ENCODE measurements at places on chromosomes 3 and 15.
A peak's percentile ranks its signal among the peaks of the same experiment; 100 is the strongest.

DNA sequence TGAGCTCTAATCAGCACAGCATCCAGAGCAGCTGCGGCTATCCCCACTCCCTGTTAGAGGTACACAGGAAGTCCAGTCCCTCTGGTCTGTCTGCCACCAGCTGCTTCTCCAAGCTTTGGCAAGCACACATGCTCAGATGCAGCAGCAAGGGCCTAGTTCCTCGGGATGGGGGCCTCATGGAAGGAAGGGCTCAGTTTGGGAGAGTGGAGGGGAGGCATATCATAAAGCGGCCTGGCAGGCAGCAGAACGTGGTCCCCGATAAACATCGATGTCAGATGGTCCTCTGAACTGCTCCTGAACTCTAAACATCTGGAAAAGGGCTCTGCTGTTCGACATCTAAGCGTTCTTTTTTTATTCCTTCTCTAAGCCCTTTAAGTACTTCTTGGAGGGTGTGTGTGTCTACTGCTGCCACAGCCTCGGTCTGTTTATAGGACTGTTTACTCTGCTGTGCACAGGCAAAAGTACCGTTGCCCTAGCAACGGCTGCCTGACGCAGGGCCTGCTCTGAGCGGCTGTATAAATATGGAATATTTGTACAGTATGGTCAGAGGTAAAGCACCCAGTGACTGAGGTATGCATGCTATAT lies 74.6 kb downstream of the PRICKLE2 start:
- peak; percentile 88 for DNase-seq

- peak; percentile 28 for DNase-seq
Observed at GRCh38 chr3:6860954-6861624, at the start of gene GRM7. Gene GRM7, plus strand, starts transcription at chr3:6861115.

- peak; percentile 75 for DNase-seq
Observed at GRCh38 chr3:177569875-177570657, 372.8 kb upstream of the TBL1XR1 start.

DNA sequence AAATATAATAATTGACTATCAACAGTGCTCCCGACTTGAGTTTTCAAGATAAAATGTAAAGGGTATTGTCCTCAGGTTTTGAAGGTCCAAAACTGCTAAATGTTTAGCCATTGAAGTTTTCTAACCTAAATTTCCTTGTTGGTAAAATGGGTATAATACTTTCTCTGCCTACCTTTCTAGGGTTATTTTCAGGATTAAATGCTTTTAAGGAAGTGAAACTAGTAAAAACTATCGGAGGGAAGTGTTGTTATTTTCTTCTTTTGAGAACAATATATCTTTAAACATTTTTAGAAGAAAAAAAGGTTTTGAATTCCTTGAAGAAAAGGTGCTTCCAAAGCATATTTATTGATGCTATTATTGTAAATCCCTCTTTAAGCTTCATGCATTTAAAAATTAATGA lies 67.3 kb downstream of the FILIP1L start:
- DNase-seq: no peak

DNA sequence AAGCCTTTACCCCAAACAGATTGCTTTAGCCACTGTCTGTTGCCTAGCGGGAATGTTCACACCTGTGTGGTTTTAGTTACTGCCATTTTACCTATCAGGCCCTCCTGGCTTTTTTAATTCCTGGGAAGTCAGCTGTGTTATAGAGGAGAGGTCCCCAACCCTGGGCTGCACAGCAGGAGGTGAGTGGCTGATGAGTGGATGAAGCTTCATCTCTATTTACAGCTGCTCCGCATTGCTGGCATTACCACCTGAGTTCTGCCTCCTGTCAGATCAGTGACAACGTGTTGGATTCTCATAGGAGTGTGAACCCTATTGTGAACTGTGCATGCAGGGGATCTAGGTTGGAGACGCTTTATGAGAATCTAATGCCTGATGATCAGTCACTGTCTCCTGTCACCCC lies 127.0 kb downstream of the MBNL1 start:
- DNase-seq: no peak

GRCh38 chr15:101255615-101256241 lies 3.9 kb upstream of the CHSY1 start:
- DNase-seq: peak; percentile 53

DNA sequence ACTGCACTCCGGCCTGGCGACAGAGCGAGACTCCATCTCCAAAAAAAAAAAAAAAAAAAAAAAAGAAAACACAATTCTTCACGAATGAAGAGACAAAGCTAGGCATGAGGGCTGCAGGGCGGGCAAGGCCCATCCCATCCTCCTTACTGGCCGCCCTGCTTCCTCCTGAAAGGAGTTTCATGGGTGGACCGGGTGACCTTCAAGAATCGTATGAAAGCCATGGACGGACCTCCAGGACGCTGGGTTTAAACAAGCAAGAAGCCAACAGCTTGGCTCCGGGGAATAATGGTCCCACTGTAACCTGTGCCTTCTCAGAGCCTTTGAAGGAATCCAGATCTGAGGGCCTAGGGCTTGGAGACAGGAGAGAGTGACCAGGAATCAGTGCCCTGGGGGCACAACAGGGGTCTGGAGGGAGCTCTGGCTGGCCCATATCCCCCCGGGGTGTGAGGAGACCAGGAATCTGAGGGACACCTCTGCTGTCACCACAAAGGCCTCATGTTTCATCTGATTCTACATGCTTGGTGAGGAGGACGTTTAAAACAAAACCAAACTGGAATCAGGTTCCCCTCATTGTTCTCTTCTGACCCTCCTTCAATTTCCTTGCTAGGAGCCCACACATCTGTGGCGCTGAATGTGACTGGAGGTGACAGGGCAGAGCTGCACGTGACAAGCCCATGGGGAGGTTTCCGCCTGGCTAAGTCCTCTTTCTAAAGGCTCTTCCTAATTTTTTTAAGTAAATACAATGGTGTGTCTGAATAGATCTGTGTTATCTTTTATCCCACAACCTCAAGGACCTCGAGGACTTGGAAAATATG lies 46.1 kb downstream of the WHAMM start:
- no peak for DNase-seq
